ENCODE measurements at places on chromosomes 7 and 10. TPM values are rescaled to one million over a fixed set of nuclear protein-coding genes. Genes with fewer than 3 reads are reported as not detected.

DNA sequence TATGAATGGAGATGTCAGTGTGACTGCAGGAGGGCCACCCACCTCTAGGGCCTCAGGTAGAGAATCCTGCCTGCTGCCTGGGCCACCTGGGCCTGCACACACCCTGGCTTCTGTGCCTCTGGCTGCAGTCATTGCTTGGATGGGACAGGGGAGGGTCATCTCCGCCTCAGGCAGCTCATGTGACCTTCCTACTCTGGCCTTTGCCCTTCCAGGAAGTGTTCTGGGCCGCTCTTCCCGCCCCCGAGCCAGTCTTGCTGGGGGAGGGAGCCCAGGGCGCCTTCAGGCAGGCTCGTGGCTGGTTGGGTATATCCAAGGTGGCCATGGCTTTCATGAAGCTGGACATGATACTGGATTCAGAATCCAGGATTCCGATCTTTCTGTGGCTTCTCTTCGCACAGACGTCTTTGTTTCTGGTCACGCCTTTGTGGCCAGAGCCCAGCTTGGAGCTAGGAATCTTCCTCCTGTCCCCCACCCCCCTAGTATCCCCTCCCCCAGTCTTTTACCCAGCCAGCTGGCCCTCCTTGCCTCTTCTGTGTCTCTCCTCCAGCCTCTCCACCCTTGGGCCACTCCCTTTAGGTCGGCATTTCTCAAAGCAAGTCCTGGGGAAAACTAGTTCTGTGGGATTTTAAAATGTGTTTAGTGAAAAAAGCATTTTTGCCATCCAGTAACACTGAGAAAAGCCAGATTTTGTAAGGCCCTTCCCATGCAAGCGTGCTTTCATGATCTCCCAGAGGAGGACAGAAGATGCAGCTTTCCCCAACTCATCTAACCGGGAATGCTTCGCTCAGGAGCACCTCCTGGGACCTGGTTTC, 119.6 kb downstream of the ZMIZ1 start:
- peak; percentile 41 for DNase-seq

Gene PAPSS2
- 96.9 TPM for total RNA-seq

- DNase-seq, result no peak
Measured at GRCh38 chr10:71984126-71984808, 20.1 kb downstream of the CHST3 start.

Gene CALHM1
- total RNA-seq, result not detected

Gene ZNF22
- 16.6 TPM for total RNA-seq

- DNase-seq, result peak; percentile 87
Measured at GRCh38 chr10:77428691-77429395, 208.8 kb downstream of the KCNMA1 start.

Gene DDX21
- 63.1 TPM for total RNA-seq

GRCh38 chr7:56537952-56538351, 421.7 kb upstream of the NUPR2 start:
- DNase-seq, result no peak

- no peak for DNase-seq
Measured at GRCh38 chr10:69473304-69473990, 22.2 kb downstream of the TSPAN15 start.

Gene CYTH3
- total RNA-seq, result 27.1 TPM

GRCh38 chr7:40033826-40034225, 83.8 kb downstream of the CDK13 start:
- no peak for DNase-seq

Gene AKR1D1
- not detected for total RNA-seq

Gene EVX1
- total RNA-seq, result not detected

GRCh38 chr7:18995811-18996426, 121.5 kb downstream of the TWIST1 start:
- no peak for DNase-seq

- no peak for DNase-seq
Measured at GRCh38 chr10:87664276-87664701, 4.6 kb downstream of the PAPSS2 start.

- peak; percentile 36 for DNase-seq
Measured at GRCh38 chr7:96034940-96035727, 262.8 kb downstream of the DYNC1I1 start.

Gene WASHC2A
- 192 TPM for total RNA-seq

DNA sequence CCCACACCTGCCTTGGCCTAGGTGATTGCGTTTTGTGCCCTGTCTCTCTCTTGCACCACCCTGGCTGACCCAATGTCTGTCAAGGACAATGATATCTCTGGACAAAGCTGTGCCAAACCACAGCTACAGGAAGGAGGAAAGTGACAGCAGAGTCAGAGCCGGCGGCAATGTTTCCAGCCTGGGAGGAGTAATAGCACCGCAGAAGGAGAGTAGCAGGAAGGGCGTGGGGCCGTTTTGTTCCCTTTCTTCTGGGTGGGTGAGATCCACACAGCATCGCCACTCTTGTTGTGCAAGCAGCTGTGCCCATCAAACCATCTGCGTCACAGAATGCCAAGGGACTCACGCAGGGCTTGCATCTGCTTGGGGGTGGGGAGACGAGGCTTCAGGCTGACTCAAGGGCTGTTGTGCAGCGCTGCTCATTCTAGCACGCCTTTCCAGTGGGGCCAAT, 341.6 kb upstream of the AUTS2 start:
- DNase-seq, result no peak

- no peak for DNase-seq
Measured at GRCh38 chr10:132647424-132647823, 109.8 kb downstream of the INPP5A start.

DNA sequence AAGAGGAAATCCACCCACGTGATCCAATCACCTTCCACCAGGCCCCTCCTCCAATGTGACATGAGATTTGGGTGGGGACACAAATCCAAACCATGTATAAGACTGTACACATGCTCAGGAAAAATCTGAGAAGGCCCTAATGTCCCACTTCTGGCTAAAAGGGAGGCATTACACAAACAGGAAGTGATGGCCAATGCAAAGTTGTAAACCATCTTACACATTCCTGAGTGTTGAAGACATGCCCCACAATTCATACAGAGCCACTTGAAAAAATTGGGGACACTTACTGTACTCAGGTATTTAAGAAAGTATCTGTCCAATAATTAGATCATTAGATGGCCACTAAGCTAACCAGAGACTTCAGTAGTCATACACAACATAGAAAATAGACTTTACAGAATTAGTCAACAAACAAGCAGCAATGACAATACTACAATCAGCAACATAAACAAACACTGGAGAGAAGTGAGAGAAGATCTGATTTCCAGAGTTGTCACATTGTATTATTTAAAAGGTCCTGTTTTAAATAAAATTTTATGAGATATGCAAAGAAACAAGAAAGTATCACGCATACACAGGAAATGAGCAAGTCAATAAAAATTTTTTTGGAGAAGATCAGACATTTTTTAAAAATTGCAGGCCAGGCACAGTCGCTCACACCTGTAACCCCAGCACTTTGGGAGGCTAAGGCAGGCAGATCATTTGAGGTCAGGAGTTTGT, 143.3 kb downstream of the DGKI start:
- DNase-seq, result no peak

DNA sequence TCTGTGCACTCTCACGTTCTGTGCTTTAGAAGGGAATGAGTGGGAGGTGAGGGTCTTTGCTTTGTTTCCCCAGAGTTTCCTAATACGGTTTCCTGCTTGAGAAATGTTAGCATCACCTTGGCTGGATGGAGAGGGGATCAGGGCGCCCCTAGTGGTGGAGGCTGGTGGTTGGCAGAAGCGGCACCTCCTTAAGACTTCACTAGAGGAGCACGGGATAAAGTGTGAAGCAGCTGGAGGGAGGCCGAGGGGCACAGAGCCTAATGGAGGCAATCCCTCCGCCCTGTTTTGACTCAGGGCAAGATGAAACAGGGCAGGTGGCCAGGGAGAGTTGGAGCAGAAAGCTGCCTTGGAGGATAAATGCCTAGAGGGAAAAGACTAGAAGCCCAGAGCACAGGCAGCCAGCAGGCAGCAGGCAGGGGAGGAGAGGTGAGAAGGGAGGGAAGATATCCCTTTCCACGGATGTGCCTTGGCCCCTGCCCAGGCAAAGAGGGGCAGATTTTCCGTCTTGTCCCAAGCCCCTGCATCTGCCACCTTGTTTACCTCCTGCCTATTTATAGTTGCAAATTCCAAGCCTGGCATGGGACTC, 56.0 kb upstream of the BTRC start:
- DNase-seq, result peak; percentile 57

DNA sequence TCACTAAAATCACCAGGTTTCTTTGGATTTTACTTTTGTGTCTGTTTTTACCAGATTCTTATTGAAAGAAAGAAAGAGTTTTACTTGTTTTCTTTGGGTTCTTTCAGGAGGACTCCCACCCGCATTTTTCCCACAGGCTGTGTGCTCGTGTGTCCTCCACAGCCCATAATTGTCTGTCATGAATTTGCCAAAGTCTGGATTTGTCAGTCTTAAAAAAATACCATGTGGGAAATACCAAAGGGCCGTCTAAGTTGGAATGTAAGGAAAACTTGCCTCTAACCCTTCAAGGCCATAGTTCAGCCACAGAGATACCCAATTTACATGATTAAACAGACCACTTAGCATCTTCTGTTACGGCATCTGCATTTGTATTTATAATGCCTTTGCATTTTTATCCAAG, 41.3 kb upstream of the INHBA start:
- no peak for DNase-seq

Gene C10orf143
- 0.49 TPM for total RNA-seq

DNA sequence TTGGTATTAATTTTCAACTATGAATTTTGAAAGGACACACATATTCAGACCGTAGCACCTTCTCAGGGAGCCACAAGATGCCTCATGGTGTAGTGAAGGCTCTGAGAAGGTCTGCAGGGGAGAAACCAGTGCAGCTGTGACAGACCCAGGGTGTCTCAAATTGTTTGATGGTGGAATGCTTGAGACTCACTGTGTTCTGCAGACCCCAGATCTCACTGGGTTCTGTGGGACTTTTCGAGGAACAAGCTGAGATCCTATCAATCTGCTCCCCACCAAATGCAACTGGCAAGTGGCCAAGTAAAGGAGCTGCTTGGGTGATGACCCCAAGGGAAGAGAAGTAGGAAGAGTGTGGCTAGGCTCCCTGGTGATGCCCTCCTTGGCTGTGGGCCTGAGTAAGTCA, 130.5 kb upstream of the UNC5B start:
- no peak for DNase-seq

All from fibroblast of the aortic adventitia (primary cell).